Dorsolateral prefrontal cortex (tissue), 122 donors: ENCODE measurements at places on chromosomes 7 and 10.

DNA sequence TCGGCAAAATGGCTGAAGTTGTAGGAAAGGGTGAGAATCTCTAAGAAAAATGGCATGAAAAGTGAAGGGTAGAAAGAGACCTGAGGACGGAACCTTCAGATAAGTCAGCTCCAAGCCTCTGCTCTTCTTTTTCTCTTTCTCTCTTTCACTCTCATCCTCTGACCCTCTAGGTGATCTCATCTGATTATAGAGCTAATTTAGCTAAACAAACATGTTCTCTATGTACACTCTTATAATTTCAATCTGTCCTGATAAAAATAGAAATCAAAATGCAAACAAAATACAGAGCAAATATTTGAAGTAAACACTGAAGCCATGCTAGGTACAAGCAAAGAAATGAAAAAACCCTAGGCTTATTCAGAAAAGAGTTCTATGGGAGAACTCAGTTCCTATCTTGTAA lies 14.4 kb upstream of the CUBN start:
- no peak for DNase-seq

DNA sequence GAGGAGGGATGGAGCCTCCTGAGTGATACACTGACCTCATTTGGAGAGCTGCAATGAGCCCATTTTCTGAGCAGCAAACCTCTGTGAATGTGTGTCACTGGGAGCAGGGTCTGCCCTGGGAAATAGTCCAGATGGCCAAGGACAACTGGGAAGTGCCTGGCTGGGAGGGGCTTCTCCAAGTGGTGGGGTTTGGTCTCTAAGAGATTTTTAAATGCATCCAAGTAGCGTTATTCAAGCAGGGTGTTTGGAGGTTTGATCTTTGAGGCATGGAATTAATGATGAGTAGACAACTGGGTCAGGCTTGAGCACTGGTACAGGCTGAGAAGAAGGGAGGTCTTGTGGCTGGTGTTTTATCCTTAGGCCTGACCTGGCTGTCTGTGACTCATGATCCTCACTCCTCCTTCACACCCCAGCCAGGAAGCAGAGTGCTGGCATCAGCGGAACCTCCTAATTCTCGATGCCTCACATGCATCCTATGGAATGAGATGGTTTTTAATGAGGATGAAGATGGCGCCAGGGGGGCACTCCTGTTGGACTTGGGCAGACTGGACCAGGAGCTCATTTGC lies 3.3 kb downstream of the GOLGA7B start:
- no peak for DNase-seq

DNA sequence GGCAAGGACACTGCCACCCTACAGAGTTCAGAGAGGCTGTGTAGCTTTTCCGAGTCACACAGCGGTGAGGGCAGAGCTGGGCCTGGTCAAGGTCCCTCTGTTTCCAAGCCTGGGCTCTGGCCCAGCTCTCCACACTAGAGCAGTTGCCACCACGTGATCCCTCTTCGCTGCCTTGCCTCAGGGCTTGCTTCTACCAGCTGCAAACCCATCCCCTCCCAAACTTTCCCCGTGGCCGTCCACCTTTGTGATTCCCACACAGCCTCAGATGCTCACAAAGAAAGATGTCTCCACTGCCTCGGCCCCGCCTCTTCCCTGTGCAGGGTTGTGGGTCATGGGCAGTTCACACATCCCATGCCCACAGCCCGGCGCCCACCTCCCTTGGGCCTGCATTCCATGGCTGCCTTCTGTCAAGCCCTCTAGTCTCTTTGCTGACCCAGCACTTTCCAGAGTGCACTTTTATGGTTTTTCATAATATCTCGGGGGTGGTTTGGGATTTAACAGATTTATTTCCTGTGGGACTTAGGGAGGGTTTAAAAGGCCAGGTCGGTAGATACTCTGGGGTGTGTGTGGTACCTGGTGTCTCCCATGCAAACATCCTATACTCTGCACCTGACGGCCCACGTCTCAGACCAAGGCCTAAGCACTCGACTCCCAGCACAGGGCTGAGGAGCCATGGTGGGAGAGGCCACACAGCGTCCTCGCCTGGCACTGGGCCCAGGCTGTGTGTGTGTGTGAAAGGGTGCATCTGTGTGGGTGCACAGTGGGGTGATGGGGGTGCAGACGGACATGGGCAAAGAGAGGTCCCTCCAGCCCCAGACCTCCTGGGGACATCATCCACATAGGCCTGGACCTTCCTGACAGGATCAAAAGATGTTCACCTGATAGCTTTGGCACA lies 59.6 kb downstream of the PKD1L1 start:
- DNase-seq: no peak

DNA sequence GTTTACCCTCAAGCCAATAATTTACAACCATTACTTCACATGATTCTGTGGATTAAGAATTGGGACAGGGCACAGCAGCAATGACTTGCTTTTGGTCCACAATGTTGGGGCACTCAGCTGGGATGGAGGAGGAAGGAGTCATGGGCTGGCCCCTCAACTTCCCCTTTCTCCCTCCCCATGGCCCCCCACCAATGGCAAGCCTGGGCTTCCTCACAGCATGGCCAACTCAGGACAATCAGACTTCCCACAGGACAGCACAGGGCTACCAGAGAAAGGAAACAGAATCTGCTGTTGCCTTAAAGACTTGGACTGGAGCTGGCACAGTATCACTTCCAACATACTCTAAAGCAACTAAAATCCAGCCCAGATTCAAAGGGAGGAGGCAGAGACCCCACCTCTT lies 160.7 kb downstream of the PTPN20 start:
- no peak for DNase-seq

GRCh38 chr10:61323726-61324125 lies 129.5 kb downstream of the TMEM26 start:
- DNase-seq: no peak

GRCh38 chr7:5255832-5256231 lies 26.9 kb upstream of the SLC29A4 start:
- DNase-seq: no peak

DNA sequence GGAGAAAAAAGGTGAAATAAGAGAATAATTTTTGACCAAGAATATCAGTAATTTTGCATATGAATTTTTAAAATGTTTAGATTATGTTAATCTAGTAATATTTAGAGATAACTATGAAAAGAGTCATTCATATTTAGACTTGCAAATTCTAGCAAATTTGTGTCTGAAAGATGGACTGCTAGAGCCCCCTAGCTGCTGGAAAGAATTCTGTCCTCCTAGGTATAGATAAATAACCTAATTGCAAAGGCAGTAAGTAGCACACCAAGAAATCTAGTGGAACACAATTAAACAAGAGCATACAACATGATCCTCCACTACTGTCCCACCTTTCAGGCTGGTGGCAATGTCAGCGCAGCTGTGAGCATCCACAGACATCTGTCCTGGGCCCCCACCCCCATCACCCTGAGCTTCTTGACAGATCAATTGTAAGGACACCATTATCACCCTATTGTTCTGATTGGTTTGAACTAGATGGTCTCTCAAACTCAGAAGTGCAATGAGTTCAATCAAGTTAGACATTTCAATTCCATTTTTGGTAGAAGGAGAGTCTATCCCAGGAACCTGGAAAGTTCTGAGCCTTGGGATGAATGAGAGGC lies 15.0 kb upstream of the GFRA1 start:
- no peak for DNase-seq

DNA sequence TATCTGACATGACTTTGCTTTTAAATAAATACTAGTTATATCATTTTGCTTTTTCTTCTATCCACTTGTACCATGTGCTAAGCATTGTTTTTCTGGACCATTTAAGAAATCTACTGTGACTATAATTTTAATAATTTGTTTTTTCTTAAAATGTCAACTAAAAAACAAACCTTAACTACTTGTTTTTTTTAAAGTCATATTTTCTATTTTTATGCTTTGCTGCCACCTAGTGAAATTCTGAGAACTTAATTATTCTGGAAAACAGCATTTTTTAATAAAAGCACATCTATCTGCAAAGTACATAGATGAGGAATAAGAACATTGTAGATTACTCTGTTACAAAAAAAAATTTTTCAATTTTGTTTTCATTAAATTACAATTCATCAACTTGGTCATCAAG lies 47.4 kb downstream of the ORC5 start:
- DNase-seq: no peak

DNA sequence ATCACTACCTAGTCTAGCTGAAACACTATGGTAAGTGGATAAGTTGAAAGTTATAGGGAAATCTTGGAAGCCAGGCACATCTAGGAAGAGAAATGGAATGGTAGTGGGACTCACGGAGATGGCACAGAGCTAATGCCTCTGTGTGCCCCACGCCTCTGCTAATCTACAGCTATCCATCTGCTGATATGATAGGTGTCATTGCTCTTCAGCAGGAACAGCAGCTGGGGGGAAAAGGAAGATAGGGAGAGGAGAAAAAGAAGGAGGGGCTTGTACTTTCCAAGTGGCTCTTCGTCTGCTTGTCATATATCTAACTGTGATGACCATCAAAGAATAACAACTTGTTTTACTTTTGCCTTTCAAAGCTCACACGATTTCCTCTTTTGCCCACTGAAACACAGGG lies 1199.1 kb upstream of the SORCS1 start:
- no peak for DNase-seq

DNA sequence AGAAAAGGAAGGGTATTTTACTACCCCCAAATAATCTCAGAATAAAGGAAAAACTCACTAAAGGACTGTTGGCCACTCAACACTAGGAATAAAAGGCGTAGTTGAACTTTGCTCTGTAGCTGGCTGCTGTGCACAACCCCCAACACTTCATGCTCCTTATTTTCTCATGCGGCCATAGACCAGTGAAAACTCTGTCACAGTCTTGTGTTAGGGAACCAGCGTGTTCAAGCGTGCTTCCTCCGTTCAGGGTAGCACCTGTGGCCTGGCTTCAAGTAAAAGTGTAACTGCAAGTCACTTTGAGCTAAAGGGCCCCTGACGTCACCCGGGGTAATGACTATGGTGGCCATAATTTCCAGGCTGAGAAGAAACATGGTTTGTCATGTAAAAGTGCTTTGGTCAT lies 27.0 kb downstream of the BLNK start:
- no peak for DNase-seq

DNA sequence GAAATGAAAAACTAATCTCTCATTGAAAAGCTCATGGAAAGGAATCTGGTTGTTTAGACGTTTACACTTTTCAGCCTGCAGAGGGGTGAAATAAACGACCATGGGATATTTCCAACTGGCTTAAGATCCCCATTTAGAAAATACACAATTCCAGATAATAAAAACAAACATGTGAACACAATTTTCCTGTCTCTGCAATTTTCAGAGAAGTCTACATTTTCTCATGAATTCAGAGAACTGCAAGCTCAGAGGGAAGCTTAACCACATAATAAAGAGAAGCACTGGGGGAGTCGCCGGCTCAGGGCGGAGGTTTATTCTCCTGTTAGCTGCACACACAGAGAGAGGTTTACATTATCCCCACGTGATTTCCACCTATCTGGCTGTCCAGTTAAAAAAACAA lies 215.2 kb downstream of the FANK1 start:
- no peak for DNase-seq

DNA sequence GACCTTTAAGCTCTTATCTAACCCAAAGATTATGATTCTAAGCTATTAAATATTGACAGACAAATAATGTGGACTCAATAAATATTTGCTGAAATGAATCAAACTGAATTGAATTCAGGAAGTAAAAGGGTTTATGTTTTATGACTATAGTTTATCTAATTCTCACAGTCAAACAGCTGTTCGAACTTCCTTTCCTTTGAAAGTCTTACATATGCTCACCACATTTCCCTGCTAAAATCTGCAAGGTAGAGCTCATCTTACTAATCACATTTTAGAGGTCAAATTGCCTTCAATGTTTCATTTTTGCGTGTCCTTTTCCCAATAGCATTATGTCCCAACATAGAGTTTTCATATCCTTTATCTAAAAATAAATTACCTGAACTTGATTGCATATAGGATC lies 154.9 kb upstream of the PPP1R3A start:
- DNase-seq: no peak

- no peak for DNase-seq
These were observed 70.6 kb downstream of the AP3M1 start for GRCh38 chr10:74079936-74080590.

- no peak for DNase-seq
These were observed 45.9 kb upstream of the GNAI1 start for GRCh38 chr7:80088705-80089104.

- no peak for DNase-seq
These were observed 9.1 kb upstream of the CXCL12 start for GRCh38 chr10:44393834-44394547.

DNA sequence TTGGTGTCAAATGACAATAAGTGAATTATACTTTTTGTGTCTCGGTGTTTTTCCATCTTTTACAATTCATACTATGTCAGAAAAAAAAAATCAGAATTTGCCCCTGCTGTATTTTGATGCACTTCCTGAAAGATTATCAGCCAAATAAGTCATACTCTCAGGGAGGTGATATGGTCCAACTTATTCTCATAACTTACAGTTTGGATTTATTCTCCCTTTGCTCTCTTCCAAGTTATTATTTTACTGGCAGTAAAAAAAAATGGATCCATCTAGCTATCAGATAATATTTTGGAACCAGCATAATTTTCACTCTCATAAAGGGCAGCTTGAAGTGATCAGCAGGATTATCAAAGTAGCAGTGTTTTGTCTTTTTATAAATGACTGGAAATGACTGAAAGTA lies 337.1 kb downstream of the BMPER start:
- no peak for DNase-seq

DNA sequence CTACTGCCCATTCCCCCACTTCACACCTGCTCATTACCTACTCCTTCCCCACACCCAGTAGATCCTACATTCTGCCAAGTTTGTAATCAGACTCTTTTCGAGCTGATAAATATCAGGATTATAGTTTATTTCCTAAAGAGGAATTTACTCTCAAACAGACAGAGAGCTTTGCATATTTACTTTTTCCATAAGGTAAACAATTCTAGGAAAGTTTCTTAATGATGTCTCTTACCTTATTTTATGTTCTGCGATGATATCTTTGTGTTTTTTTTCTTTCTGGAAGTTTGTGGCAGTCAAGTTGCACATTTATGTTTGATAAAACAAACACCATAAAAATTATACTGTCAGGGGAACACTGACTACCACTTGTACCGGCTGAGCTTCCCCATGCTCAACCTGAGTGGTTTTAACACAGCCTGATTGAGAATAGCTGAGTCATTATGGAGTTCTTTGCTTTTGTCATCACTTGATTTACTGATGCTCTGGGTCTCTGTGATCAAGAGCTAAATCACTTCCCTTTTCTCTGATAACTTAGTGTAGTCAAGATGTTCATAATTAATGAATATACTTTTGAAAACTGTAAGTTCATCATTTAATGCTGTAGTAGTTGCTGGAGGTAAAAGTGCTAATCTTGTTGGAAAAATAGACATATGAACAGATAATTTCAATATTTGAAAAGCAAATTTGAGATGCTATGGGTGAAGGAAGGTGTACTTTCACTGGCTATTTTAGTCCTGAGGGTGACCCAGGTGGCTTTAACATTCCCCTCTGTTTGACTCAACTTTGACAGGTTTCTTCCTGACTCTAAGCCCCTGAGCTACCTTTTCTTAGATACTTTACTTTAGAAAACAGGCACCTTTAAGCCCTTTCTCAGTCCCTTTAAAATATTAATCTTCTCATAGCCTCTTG lies 1034.5 kb upstream of the LRRTM3 start:
- DNase-seq: no peak

DNA sequence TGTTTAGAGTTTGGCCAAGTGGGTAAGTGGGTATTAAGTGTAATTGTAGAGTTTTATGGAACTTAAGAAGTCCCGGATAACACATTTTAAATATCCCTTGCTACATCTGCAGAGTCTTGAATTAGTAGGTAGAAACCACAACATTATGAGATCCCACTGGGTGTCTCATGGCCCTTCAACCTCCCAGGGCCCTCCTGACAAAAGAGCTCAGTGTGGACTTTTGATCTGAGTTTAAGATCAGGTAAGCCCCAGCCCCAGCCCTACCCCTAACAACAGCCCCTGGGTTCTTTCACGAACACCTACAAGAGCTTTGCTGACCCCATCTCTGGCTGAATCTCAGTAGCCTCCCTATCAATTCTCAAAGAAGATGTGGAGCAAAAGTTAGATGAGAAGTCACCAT lies 65.4 kb upstream of the STK17A start:
- no peak for DNase-seq
